Stimulated activated CD4-positive, alpha-beta T cell treated with anti-CD3 and anti-CD28 coated beads, Interleukin-15, amount 100 ng/mL, for 1 hour (primary cell): ENCODE measurements at places on chromosomes 13 and 19.
A peak's percentile ranks its signal among the peaks of the same experiment; 100 is the strongest.

DNA sequence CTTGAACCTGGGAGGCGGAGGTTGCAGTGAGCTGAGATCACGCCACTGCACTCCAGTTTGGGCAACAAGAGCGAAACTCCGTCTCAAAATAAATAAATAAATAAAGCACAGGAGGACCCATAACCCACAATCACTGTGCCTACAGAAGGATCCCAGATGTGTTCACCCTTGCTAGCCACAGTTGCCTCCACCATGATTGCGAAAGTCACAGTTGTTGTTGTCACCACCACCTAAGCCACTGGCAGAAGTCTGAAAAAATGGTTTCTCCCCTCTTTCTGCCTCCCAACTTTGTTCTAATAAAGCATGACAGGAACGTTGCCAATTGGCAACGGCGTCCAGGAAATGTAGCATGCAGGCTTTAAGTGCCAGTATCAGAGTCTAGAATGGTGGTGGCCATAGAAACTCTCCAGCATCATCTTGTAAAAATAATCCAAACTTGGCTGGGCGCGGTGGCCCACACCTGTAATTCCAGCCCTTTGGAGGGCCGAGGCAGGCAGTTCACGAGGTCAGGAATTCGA lies 2.2 kb upstream of the EPS15L1 start:
- DNase-seq = no peak

- DNase-seq = no peak
These were observed 43.9 kb downstream of the CAB39L start for GRCh38 chr13:49399801-49400472.

DNA sequence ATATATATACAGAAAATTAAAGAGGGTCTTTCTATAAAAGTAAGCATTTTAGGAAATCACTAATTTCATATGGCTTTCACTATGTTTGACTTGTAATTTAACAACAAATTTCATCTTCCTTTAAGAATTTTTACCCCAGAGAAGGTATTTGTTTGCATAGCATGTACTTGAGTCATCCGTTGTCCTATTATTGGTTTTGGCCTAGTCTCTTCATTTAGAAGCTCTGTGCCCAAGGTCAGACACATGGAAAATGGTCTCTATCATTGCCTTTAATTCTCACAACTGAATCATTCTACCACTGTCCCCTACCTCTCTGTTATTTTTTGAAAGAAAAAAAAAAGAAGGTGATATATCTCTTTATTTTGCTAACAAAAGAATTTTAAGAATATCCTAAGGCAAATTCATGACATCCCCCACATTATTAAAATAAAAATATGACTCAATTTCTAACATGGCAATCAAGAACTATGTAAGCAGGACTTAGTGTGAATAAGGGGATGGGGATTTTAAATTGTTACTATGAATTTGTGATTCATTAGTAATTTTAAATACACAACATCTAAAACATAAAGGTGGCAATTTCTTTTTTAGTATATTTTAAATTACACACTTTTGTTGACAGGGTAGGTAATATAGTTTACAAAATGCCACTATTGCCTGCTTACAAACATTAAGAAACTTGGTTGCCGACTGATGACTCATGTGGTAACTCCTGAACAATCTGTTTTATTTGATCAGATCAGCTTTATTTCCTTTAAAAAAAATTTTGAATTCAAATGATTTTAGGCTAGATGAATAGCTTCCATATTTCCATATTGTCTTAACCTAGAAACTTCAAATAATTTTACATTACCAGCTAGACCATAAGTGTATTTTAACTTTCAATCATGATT lies 13.9 kb downstream of the SLITRK5 start:
- DNase-seq = no peak

GRCh38 chr19:5578097-5578846 lies 10.5 kb upstream of the TINCR start:
- DNase-seq = peak; percentile 39

DNA sequence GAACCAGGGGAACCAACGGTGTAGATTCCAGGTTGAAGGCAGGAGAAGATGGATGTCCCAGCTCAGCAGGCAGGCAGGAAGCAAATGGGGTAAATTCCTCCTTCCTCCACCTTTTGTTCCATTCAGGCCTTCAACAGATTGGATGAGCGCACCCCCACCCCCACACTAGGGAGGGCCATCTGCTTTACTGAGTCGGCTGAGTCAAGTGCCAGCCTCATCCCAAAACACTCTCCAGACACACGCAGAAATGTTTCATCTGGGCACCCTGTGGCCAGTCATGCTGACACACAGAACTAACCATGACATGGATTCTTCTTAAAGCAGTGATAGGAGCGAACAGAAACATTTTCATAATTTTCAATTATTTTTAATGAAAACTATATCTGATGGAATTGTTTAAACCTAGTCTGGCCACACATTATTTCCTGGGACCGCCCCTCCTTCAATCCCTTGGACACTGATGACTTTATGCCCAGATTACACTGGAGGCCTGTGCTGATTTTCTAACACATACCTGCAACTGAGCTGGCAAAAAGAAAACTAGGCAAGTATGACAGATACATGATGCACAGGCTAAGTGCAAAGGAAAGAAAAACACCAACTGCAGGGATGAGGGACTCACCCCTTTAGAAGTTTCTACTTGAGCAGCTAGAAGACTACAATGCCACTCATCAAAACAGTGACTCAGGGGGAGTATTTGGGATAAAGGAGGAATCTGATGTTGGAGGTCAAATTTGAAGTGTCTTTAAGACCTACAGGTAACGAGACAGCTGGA lies 154.2 kb downstream of the TNFRSF19 start:
- DNase-seq = no peak

GRCh38 chr13:83211301-83211700 lies 671.0 kb downstream of the SLITRK1 start:
- DNase-seq = no peak

DNA sequence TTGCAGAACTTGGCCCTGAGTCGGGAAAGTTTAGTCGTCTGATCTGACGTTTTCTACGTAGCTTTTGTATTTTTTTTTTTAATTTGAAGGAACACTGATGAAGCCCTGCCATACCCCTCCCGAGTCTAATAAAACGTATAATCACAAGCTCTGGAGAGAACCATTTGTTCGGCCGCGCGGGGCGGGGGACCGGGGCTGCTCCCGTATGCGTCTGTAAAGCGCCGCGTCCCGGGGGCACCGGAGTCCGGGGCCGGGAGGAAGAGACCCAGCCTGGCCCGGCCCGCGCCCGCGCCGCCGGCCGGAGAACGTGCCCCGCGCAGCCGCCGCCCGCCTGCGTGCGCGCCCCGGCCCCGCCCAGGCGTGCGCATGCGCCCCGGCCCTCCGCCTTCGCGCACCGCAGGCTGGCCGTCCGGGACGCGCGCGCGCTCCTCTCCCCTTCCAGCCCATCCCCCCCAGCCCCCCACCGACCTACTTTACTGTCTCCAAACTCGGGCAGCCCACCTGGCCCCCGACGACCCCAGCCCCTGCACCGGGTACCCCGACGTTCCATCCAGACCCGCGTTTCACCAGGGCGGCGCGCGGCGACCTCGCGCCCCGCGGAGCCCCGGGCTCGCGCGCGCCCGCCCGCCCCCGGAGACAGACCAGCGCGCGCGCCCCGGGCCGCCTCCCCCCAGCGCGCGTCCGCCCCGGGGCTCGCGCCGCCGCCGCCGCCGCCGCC lies 785 bp upstream of the USF2 start:
- DNase-seq = peak; percentile 70

DNA sequence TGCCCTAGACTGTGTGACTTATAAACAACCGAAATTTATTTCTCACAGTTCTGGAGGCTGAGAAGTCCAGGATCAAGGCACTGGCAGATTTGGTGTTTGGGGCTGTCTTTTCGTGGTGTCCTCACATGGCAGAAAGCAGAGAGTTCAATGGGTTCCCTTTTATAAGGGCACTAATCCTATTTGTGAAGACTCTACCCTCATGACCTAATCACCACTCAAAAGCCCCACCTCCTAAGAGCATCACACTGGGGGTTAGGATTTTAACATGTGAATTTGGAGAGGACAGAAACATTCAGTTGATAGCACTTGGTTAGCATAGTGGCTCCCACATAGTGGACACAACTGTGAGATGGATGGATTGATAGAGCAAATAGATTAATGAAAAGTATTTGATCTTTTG lies 21.5 kb upstream of the GPR18 start:
- no peak for DNase-seq
